ENCODE measurements at places on chromosomes 7 and 10.

DNA sequence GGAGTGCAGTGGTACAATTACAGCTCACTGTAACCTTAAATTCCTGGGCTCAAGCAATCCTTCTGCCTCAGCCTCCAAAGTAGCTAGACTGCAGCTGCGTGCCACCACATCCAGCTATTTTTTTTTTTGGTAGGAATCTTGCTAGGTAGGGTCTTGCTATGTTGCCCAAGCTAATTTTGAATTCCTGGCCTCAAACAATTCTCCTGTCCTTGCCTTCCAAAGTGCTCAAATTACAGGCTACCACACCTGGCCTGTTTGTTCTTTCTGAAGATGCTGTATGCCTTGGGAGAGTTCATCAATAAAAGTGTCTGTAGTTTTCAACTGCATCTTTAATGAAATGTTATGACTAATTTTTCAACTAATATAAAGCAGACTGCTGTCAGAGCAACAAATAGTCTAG lies 452 bp downstream of the SAMD9 start:
- DNase-seq: no peak

DNA sequence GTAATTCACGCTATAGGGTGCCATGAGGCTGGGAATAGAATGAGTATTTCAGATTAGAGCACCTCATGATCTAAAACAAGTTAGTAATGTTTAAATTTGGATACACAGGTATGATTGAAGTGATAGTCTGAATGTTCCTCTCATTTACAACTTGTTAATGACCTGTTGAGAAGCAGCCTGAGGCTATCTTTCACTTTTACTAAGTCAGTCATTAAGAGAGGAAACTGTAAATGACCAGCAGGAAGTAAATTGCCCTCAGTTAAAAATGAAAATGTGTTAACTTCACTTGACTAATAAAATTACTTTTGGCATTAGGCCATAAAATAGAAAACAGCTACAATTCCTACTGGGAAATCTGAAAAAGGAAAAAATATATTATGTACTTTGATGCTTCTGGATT lies 1042.0 kb downstream of the DNAJB9 start:
- no peak for DNase-seq

- no peak for DNase-seq
Observed at GRCh38 chr10:17708821-17709220, 43.2 kb upstream of the TMEM236 start.

DNA sequence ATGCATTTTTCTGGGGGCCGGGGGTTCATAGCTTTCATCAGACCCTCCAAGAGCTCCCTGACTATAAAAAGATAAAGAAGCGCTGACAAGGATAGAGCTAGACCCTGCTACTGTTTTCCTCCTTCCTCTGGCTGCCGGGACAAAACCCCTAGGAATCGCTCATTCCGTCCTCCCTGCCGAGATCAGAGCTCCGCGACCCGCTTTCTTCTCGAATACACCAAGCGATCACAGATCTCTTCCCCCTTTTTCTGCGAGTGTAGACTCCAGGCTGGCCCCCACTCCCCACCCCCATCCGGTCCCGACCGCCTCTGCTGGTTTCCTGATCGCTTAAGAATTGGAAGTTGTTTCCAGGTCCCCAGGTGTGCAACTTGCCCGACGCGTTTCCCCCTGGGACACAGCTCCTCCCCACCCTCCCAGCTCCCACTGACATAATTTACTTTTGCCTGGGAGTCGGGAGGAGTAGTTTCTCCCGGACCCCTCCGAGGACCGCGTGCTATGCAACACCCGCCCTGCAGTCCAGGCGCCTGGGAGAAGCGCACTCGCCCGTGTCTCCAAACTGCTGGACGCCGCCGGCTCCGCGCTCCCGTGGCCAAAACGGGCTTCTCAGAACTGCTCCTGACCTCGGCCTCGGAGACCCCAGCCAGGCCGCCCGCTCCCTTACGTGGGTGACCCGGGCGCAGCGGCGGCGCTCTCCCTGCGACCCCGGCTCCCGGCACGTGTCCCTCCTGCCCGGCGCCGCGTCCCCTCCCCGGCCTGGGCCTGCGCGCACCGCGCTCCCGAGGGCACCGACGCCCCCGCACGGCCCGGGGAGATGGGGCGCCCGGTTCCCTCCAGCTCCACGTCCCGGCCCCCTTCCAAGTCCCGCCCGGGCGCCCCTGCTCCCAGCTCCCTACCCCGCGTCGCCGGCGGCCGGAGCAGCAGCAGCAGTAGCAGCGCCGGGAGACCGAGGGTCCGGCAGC lies 552 bp downstream of the IL15RA start:
- no peak for DNase-seq

GRCh38 chr7:150961510-150962289 lies 16.4 kb downstream of the KCNH2 start:
- DNase-seq: no peak

- no peak for DNase-seq
Observed at GRCh38 chr10:132489704-132490534, 47.7 kb upstream of the INPP5A start.

- no peak for DNase-seq
Observed at GRCh38 chr10:6009150-6009549, 31.8 kb upstream of the IL15RA start.

GRCh38 chr7:92988051-92988450 lies 129.7 kb downstream of the SAMD9 start:
- DNase-seq: no peak

DNA sequence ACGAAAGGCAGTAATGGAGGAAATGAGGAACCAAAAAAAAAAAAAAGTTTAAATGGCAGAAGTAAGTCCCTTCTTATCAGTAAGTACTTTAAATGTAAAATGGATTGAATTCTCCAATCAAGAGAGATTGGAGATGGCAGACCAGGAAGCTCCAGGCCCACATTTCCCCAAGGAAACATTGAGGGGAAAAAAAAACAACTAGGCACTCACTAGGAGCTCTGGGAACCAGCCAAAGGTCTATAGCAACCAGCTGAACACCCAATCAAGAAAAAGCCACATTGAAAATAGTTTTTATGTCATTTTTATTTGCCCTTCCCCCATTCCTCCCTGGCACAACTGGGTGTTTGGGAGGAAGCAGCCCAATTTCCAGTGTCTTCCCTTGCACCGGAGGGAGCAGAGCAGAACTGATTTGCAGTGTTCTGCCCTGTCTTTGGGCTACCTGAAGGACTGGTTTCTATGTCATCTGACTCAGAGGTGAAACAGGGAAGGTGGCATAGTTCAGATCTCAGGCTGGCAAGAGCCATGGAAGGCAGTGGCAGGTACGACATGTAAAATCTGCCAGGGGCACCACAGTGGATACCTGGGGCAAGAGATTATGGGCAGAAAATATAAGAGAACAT lies 121.9 kb downstream of the SMURF1 start:
- DNase-seq: no peak

- no peak for DNase-seq
Observed at GRCh38 chr10:118101501-118101900, 54.8 kb upstream of the RAB11FIP2 start.

- DNase-seq: no peak
Observed at GRCh38 chr7:28479507-28479947, 67.2 kb downstream of the CREB5 start.

GRCh38 chr10:104322416-104322782 lies 15.9 kb downstream of the ITPRIP start:
- DNase-seq: no peak

- DNase-seq: no peak
Observed at GRCh38 chr7:116525298-116525912, 569 bp downstream of the CAV1 start.

- no peak for DNase-seq
Observed at GRCh38 chr7:36051501-36051900, 101.6 kb upstream of the EEPD1 start.

DNA sequence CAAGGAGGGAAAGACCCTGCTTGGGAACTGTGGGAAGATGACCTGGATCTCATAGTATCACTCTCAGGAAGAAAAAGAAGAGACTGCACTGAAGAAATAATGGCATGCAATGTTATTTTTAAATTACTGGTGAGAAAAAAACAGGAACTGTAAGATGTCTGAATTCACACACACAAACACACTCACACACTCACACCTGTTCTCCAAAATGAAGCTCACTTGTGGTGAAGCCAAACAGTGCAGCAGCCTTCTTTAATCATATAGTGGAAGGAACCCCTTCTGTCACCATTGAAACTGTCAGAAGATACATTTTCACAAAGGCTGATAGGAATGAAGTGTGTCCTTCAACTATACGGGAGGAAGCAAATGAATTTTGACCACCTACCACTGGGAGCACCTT lies 156.5 kb upstream of the GHITM start:
- no peak for DNase-seq

- peak; percentile 25 for DNase-seq
Observed at GRCh38 chr10:81820418-81820817, 54.6 kb upstream of the NRG3 start.

DNA sequence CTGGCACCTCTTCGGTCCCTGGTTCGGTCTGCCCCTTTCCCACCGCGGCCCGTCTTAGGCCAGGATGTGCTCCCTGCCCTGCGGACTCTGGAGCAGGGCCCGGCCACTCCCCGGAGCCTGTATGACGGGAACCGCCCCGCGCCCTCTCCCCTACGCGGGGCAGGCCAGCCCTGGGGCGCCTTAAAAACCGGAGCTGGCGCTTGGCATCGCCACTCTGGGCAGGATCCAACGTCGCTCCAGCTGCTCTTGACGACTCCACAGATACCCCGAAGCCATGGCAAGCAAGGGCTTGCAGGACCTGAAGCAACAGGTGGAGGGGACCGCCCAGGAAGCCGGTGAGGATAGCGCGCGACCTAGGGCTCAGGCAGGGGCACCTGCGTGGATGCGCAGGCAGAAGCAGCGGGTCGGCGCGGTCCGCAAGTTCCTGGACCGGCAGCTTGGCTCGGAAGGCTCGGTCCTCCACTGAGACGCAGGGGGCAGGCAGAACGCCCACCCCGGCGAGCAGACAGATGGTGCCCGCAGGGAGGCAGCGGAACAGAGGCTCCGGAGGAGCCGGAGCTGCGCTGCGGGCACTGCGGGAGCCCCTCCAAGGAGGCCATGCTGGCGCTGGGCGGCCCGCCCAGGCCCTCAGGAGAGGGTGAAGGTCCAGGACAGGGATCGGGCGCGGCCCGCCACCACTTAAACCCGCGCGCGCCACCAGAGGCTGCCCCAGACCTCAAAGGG lies at the start of gene ADIRF:
ADIRF (plus strand) TSS at position 212 of the 723 bp plus-strand sequence; CDS start at position 275, 63 bp downstream.
- DNase-seq: no peak

GRCh38 chr10:91592266-91592975 lies 40.5 kb downstream of the PPP1R3C start:
- no peak for DNase-seq

DNA sequence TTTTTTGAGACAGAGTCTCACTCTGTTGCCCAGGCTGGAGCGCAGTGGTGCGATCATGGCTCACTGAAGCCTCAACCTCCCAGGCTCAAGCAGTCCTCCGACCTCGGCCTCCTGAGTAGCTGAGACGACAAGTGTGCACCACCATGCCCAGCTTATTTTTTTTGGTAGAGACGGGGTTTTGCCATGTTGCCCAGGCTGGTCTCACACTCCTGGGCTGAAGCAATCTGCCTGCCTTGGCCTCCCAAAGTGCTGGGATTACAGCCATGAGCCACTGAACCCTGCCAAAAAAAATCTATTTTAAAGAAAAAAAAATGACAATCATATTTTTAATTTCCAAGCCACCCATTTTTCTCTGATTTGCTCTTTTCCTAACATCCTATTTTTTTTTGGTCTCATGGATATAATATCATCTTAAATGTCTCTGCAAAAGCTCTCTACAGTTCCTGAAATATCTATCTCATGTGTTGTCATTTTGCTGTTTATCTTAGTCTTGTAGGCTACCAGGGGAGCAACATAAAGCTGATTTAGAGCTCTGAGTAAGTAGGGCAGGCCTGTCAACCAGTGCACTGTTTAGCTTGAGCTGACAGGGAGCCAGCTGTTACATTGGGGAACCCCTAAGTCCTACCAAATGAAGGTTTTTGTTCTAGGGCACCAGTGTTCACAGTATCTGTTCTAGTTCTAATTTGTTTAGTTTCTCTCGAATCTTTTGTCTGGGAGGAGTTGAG lies 29.9 kb upstream of the HBP1 start:
- no peak for DNase-seq

DNA sequence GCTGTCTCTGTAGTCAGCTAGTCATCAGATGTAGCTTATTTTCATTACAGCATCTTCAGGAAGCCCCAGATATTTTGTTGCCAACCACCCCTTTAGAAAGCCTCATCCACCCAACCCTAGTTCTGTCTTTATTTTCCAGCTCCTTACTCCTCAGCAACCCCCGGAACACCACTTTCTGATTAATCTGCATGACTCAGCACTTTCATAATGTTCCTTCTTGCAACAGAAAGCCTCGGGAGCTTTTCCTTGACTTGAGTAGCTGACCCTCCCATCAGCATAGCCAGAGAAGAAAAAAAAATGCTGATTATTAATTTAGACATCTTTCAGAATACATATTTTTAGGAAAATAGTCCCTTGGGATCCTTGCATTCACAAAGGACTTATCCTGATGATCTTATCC lies 244.0 kb upstream of the CXCL12 start:
- DNase-seq: no peak

GRCh38 chr10:26454891-26455290 lies 16.8 kb downstream of the APBB1IP start:
- no peak for DNase-seq

DNA sequence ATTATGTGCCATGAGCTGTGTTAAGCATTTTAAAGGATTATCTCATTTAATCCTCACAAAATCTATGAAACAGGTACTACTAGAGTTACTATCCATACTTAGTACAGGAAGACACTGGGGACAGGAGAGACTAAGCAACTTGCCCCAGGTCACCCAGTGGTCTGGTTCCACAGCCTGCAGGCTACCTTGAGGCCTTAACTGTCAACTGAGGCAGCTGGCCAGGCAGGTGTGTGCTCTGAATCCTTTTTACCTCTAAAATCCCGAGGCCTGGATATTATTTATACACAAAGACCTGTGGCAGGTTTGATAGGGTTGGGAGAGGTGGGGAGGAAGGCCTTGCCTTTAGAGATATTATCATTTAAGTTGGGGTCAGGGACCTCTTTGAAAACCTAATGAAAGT lies 3.1 kb downstream of the ZNF777 start:
- DNase-seq: peak; percentile 48

GRCh38 chr7:105448181-105448580 lies 59.5 kb upstream of the SRPK2 start:
- DNase-seq: no peak

DNA sequence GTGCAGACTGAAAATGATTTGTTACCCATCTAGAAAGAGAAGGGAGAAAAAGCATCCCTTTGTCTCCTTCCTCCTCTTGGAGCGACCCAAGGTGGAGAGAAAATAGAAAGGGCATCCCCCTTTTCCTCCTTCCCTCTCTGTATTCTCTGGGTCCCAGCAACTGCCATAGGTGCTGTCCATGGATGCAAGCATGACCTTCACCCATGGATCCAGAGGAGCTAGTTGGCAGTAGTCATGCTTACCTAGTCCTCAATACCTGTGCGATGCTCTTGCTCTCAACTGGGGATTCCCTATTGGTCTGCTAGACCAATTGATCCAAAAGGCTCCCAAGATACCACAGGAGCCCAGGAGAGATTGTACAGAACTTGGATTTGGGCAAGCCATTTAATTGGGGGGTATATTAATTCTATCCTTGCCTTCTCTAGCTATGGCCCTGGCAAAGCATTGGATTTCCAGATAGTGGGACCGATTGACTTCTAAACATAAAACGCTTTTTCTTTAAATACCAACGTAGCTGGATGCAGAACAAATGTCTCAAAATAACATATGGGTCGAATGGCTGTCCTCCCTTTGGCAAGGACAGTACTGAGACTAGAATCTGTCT lies 547.8 kb upstream of the IGFBP3 start:
- no peak for DNase-seq

Data from D721Med (cell line).